Activated naive CD8-positive, alpha-beta T cell treated with anti-CD3 and anti-CD28 coated beads, Interleukin-2, amount 50 U/mL, for 16 hours (primary cell): ENCODE measurements at places on chromosomes 11 and 22.
A peak's percentile ranks its signal among the peaks of the same experiment; 100 is the strongest.

DNA sequence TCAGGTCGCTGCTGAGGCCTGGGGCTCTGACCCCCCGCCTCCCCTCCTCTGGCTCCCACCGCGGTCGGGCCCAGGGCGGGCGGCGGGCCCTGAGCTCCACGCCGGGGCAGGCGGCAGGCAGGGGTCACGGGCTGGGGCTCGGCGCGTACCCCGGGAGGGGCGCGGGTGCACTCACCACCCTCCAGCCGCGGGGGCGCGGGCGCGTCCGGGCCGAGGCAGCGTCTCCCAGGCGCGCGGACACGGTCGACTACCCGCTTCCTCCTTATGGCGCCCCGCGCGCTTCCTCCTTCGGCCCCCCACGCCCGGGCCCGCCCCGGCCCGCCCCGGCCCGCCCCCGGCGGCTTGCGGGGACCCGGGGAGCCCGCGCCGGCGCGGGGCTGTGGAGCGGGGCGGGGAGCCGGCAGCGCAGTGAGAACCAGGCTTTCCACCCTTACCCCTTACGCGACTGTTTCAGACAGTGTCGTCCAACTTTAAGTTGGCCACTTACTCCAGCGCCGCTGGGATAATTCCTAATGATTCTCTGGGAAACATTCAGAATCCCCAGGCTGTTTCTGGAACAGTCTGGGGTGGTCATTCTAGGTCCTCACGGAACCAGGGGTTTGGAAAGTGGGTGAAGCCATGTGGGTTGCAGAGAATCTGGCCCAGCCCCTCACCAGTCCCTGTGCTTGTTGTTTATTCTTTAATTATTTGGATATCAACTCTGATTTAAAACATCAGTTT lies at the start of gene BID:
BID (minus strand) TSS at position 264 of the 720 bp plus-strand sequence. CDS start 24,353 bp downstream, outside the sequence.
- DNase-seq, result no peak

- DNase-seq, result no peak
Measured at GRCh38 chr11:45936511-45937054, 14.1 kb downstream of the LARGE2 start.

DNA sequence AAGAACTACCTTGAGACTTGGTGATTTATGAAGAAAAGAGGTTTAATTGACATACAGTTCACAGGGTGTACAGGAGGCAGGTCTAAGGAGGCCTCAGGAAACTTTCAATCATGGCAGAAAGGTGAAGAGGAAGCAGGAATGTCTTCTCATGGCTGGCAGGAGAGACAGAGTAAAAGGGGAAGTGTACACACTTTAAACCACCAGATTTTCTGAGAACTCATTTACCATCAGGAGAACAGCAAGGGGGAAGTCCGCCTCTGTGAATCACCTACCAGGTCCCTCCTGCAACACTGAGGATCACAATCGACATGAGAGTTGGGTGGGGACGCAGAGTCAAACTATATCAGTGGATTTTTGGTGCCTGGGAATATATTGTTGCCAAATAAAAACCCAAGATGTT lies 40.3 kb upstream of the OR5D13 start:
- DNase-seq, result no peak

DNA sequence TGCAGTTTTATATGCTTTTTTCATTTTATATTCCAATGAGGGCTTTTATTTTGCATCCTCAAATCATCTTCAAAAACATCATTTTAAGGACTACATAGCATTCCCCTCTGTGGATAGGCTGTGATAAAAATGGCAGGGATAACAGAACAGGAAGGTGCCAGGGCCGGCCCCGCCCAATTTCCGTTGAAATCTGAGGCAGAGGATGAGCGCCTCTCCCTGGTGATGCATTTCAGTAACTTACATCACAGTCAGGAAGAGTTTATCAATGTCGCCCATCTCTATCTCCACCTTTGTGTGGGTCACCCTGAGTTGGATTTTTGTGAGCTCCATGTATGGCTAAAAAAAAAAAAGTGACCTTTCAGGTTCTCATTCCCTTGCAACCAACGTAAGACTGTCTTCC lies 201.6 kb downstream of the DSCAML1 start:
- DNase-seq, result no peak

GRCh38 chr11:66150725-66151124 lies 80.7 kb downstream of the PACS1 start:
- no peak for DNase-seq

DNA sequence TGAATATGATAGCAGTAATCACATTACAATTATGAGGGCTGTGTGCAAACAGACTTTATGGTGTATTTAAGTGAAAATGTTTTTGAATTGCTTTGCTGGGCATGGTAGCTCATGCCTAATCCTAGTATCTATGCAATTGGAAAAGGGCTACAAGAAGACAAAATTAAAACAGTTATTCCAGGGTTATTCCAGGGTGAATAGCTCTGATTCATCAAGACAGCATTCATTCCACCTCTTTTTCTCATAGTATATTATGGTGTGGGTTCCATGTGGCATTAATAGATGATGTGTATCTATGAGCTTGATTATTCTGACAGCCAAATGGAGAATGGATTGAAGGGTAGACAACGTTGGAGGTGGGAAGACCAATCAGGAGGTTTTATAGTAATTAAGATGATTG lies 12.1 kb upstream of the SIDT2 start:
- no peak for DNase-seq

DNA sequence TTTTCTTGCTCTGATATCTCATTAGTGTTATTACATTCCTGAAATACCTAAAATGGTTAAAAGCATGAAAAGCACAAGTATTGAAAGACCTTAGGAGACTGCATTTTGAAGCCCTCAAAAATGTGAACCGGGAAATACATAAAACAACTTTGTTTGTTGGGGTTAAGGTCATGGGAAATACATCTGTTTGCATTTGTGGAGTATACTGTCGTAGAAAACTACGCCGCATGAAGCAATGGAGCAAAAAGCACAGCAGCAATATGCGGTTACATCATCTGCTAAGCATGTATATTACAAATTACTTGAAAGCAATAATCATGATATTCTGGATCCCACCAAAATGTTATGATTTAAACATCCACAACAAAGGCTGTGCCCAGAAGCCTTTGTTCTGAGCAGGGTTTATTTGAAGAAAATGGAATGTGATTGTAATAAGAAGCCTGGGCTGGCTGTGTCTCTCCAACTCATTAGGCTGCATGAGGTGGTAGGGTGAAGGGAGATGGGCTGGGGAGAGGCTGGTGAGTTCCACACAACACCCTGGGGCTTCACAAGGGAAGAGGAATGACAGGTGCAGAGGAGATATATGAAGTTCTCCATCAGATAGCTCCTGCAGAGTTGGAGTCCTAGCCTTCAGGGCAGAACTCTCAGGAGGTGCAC lies 64.7 kb upstream of the LIN7C start:
- DNase-seq, result no peak

GRCh38 chr11:69013009-69013951 lies at the start of gene MRGPRF:
Gene MRGPRF, minus strand, starts transcription at chr11:69013246. Its CDS starts 3,345 bp downstream, at chr11:69009901.
- DNase-seq, result no peak

DNA sequence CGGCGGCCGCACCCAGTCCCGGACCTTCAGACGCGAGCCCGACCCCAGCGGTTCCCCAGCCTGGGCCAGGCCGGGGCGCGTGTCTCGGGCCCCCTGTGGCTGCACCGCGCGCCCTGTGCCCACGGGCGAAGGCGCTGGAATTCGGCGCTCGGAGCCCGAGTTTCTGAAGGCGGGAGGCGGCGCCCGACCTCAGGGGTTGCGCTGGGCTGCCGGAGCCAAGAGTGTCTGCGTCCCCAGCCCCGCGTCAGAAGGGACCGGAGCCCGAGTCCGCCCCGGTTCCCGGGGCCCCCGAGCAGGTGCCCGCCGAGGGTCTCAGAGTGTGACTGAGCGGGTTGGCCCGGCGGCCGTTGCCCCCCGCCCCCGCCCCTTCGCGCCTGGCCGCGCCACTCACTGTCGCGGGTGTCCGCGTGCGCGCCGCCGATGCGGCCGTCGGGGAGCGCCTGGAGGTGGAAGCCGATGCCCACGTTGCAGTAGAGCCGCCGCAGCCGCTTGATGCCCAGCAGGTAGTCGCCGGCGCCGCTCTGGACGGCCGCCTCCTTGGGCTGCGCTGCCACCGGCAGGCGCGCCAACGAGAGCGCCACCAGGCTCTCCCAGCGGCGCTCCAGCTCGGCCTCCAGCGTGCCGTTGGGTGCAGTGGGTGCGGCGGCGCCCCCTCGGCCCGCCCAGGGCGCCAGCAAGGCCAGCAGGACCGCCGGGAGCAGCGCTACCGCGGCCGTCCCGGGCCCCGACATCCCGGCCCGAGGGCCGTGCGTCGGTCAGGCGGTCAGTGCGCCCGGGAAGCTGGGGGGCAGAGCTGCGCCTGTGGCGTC lies 583 bp downstream of the FGF4 start:
- DNase-seq, result no peak

DNA sequence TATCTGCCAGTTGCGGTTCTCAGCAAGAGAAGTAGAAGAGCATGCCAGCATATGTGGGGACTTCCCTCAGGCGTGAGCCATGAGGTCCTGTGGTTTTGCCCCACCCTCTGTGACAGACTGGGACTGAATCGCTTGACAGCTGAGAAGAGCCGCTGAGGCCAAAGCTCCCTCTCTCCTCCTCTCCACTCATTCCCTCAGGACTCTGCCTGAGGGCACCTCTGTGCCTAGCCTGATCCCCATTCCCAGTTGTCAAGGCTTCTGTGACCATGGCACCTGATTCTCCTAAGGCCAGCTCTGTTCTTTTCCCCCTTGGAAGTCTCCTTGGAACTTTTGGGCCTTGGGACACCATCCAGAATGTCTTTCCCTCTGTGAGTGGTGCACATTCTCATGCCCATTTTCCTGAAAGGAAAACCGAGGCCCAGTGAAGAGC lies 27.0 kb downstream of the ART5 start:
- DNase-seq, result peak; percentile 3

DNA sequence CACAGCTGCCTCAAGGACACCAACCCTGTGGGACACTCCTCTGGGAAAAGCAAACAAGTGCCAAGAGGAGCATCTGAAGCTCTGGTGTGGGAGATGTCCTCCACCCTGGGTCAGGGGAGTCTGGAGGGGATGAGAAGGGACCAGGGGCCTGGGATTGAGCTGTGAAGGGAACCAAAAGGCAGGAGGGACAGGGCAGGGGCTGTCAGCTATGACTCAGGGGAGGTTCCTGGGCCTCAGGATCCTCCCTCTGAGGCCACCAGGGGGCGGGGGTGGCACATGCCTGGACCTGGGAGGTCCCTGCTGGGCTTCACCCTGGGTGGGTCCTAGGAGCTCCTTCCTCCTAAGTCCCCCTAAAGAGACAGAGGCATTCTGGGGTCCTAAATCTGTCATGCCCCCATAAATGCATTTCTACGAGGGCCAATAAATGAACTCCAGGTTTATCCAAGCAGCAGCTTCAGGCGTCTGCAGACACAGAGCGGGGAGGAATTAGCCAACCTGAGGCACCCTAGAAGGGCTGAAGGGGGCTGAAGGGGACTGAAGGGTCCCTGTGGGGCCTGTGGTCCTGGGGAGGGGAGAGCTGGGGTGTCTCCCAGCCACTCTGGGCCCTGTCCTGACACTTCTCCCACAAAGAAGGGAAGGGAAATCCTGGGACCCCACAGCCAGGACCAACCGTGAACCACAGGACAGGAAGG lies 31.9 kb upstream of the IGLL5 start:
- DNase-seq, result no peak

DNA sequence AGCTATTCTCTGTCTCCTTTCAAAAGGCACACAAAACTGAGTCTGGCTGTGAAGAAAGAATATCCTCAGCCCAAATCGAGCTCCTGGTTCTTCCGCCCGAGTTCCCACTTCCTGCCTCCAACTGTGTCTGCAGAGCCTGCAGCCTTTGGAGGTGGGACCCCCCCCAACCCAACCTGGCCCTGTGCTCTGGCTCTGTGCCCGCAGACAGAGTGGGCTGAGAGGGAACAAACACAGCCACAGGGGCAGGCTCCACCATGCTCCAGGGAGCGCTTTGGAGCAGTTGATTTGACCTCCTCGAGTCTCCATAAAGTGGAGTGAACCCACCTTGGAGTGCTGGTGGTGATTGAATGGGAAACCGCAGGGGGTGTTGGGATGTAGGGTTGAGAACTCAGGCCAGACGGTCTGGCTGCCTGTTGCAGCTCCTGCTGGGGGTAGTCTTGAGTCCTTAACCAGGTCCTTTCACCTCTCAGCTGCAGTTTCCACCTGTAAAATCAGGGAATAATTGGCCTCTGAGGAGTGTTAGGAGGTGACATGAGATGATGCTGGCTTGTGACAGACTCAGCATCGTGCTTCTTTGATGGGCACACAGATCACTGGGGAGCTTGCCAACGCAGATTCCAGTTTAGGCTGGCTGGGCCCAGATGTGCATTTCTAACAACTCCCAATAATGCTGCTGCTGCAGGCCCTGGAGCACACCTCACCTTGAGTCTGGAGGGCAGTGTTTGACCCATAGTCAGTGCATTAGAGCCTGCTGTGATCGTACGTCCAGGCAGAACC lies 11.4 kb downstream of the DAGLA start:
- DNase-seq, result no peak

DNA sequence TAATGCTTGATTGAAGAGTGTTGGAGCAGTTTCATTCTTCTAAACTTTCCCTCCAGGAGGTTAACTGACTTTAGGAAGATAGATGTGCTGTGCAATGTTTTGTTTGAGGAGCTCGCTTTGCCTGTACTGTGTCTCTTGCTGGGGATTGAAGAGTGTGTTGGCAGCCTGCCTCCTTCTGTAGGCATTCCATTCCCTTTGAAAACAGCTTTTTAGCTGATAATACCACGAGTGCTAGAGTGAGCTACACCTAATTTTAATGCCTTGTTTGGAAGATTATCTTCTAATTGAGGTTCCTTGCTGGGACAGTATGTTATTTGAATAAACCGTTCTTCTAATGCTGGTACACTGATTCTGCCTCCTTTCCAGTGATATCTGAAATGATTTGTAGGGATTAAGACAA lies 7.2 kb downstream of the DDX10 start:
- DNase-seq, result no peak

GRCh38 chr11:71078482-71078881 lies 173.9 kb downstream of the SHANK2 start:
- no peak for DNase-seq

GRCh38 chr22:36823186-36823839 lies 6.5 kb upstream of the PVALB start:
- DNase-seq, result no peak

DNA sequence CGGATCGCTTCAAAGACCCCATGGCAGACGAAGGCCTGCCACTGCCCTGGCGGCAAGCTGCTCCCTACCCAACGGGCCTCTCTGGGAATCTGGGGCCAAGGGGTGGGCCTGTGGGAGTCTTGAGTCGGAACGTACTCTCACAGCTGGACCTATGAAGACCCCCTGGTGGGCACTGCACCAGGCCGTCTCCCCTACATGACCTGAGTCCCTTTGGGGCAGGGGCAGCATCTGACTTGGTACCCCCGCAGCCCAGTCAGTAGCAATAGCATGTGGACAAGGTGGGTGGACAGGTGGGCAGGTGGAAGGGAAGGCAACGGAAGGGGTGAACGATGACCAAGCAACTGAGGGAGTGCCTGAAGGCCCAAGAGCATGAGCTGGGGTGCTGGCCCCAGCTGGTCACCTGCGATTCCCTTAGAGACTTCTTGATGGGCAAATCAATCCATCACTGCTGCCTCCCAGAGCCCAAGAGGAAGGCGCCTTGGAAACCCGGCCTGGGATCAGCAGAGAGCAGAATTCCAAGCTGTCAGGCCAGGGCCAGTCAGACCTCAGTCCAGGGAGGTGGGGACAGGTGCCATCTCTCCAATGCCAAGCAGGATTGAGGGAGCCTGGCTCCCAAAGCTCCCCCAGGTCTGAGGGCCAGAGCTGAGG lies 35.3 kb downstream of the ARAP1 start:
- no peak for DNase-seq

- no peak for DNase-seq
Measured at GRCh38 chr11:12754582-12755234, 80.5 kb downstream of the TEAD1 start.

GRCh38 chr11:48193876-48194275 lies 22.7 kb upstream of the OR4B1 start:
- DNase-seq, result no peak
